ENCODE measurements at places on chromosomes 5 and 9.

DNA sequence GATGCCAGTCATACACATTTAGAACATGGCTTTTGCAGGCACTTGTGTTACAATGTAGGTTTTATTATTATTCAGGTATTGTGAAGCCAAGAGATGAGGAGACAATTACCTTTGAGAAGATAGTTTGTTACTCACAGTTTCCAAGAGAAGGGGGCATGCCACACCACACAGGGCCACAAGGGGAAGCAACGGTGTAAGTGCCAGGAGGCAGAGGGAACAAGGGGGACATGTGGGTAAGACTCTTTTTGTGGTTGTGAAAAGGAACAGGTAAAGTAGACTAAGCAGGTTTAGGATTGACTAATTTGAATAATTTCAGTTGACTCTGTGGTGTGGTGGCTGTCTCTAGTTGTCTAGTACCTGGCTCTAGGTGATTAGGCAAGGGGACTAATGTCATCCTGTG is 191.2 kb downstream of the TRPM6 start:
- DNase-seq, result no peak

- DNase-seq, result no peak
Observed at GRCh38 chr5:87398981-87399614, 13.6 kb downstream of the CCNH start.

- DNase-seq, result no peak
Observed at GRCh38 chr9:97858826-97859225, 5.8 kb downstream of the FOXE1 start.

- DNase-seq, result no peak
Observed at GRCh38 chr9:106025453-106025852, 331.1 kb downstream of the TMEM38B start.
